ENCODE measurements at places on chromosomes 13 and 19.

- no peak for DNase-seq
Measured at GRCh38 chr13:30829145-30829832, 76.8 kb upstream of the MEDAG start.

GRCh38 chr19:44303320-44303719 lies 1.5 kb downstream of the ZNF235 start:
- no peak for DNase-seq

- DNase-seq, result no peak
Measured at GRCh38 chr13:36858290-36858689, 39.3 kb downstream of the RFXAP start.

GRCh38 chr19:40721936-40722661 lies 5.2 kb downstream of the ITPKC start:
- no peak for DNase-seq

DNA sequence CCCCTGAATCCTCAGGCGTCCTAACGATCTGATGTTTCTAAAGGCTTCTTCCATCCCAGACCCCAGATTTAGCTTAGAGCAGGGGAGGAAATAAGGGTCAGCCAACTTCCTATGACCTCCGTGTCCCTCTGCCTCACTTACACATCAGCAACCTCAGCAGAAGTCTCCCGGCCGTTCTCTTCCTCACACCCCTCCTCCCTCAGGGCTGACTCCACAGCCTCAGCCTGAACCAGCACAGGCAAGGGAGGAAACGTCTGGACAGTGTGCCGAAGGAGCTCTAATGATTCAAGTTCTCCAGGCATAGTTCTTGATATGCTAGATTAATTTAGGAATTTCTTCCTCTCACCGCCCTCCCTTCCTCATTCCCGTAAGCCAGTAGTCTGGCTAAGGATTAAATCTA lies 121.4 kb downstream of the NUFIP1 start:
- no peak for DNase-seq

- DNase-seq, result no peak
Measured at GRCh38 chr19:46913852-46914430, 53.1 kb downstream of the ARHGAP35 start.

DNA sequence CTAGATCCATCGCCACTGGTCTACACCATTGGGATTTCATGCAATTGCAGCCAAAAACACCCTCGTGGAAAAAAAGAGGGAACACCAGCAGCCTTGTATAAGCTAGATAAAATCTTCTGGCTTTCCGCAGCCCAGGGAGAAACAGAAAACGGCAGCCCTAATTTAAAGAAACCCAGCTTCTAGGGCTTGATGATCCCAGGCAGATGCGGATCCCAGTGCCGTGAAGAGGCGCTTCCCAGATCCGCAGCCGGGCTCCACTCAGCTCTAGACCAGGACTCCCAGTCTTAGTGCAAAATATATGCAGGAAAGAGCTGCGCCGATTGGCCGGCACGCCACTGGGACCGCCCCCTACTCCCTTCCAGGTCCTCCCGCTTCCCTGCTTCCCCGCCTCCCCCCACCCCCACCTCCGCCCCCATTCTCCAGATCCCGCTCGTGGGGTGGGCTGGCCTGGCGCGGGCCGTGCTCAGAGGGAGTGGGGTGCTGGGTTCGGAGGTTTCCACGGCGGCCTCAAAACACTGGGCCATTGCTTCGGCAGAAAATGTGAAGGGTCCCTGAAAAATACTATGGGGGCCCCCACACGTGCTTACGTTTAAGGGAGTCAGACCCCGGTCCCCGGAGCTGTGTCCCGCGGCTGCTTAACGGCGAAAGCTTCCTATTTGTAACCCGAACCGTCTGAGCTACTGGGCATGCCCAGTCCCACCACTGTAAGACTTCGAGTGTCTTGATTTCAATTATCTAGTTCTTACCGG lies 63.1 kb downstream of the SERP2 start:
- DNase-seq, result peak; percentile 58

DNA sequence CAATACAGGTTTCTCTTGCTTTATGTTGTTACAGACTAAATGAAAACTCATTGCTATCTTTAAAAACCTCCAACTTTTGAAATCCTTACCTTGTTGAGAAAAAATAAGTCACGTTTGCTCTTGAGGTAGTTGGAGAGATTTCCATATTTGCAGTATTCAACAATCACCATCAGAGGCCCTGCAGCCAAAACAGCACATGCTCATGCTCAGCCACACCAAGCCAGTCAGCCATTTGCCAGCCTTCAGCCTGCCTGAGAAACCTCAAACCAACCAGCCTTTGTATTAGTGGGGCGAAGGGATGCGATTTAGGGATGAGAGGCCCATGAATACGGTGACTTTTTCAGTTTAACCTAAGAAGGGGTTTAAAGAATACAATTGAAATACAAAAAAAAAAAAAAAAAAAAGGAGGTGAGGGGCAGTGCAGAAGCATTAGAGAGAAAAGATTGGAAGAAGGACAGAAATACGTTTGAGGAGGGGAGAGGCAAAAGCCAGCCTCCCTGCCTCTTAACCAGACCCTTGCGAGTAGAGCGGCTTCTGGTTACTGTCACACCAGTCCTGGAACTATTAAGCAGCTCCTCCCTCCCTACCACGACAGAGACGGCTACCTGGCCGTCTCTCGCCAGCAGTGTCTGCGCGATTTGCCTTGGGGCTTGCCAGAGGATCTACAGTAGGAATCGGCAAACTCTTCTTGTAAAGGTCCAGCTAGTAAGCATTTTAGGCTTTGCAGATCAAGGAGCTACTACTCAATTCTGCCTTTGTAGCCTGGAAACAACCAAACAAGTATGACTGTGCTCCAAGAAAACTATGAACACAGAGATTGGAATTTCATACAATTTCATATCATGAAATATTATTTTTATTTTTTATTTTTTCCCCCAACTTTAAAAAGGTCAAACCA lies 167.3 kb downstream of the FLT1 start:
- DNase-seq, result no peak

GRCh38 chr13:47472516-47472915 lies 528.6 kb downstream of the SUCLA2 start:
- DNase-seq, result no peak

DNA sequence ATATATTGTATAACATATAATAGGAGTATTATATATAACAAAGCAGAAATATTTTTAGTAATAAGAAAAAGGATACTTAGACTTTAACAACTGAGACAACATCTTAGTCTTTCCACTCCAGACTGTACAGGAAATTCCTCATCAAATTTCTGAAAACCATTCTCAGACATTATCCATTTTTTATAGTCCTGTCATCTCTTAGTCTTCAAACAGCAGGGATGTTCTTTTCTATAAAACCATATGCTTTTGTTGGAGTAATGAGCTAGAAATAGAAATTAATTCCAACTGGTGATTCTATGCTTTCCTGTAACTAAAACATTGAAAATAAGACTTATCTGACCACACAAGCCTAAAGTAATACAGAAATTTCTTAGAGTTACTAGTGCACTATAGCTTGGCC lies 82.2 kb upstream of the CSNK1A1L start:
- DNase-seq, result no peak

GRCh38 chr13:31794452-31794851 lies 55.1 kb downstream of the RXFP2 start:
- DNase-seq, result no peak

DNA sequence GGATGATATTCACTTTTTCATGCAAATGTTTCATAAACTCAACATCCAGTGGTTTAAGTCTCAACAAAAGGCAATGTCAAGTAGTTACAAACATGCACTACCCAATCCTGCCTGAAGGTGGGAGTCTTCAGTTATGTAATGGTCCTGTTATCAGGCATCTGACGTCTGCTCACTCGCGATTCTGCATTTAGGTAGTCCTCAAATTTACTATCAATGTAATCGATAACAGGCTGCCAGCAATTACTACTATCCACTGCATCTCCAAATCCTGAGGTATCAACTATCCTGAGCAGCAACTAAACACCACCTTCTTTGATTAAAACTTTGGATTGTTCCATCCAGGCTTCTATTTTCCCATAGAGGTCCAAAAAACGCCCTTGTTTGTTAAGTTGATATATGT lies 51.2 kb downstream of the NLRP12 start:
- DNase-seq, result peak; percentile 70

- DNase-seq, result no peak
Measured at GRCh38 chr13:111620586-111620985, 300.1 kb downstream of the TEX29 start.

DNA sequence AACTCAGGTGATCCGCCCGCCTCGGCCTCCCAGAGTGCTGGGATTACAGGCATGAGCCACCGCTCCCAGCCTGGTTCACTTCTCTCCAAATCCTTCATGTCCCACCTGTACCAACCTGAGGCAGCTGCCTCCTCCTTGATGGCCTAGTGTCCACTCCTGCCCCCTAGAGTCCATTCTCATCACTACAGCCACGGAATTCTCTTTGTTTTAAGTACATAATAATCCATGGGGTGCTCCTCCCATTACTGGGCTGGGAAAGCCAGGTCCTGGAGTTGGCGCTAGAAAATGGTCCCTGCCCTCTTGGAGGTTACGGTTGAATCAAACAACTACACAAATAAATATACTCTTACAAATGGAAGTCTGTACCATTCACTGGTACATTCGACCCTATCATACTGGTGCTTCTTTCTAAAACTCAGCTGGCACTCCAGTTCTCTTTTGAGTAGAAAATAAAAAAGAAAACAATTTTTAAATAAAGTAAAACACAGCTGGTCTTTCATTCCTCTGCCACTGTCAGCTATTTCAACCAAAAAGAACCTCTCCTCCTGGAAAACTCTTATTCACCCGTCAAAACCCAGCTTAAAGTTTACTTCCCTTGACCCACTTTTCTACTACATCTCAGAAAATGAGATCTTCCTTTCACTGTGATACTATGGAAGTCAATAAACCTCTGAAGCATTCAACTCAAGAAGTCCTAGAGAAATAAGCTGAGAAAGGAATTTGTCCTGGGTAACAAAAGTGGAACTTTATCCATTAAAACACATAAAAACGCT lies 22.4 kb upstream of the ARHGEF18 start:
- DNase-seq, result peak; percentile 73

DNA sequence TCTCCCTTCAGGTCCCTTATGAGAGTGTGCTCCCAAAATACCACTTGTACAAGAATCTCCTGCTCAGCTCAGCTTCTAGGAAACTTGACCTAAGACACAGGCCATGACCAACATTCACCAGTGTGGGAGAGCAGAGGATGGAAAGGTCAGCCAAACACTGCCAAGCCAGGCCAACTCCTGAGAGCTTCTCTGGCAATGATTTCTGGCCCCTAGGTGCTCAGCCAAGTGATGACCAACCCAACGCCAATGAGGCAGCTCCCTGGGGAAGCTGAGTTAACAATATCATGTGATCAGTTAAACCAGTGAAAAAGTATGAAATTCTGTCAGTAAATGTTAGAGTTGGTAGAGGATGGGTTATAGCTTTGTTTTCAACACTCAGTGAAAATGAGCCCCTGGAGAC lies 49.1 kb upstream of the FLT1 start:
- no peak for DNase-seq

DNA sequence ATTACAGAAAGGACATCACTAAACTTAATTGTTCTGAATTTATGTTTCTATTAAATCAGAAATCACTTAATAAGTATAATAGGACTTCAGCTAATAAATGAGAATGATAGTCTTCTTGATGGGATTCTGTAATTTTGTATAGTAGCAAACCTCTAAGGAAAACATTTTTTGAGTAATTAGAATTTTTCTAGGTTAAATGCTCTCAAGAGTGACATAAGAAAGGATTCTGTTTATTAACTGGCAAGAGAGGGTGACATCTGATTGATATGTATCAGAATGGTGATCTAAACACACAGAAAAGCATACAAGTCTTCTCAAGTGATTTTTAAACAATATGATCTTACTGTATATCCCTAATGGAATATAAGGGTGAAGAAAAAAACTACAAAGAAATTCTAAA lies 1597.7 kb upstream of the PRR20A start:
- DNase-seq, result no peak

DNA sequence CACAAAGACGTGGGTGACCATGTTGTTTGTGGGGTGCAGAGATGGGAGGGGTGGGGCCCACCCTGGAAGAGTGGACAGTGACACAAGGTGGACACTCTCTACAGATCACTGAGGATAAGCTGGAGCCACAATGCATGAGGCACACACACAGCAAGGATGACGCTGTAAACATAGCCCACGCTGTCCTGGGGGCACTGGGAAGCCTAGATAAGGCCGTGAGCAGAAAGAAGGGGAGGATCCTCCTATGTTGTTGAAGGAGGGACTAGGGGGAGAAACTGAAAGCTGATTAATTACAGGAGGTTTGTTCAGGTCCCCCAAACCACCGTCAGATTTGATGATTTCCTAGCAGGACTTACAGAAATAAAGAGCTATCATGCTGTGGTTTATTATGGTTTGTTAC lies 5.6 kb downstream of the KLK2 start:
- no peak for DNase-seq

DNA sequence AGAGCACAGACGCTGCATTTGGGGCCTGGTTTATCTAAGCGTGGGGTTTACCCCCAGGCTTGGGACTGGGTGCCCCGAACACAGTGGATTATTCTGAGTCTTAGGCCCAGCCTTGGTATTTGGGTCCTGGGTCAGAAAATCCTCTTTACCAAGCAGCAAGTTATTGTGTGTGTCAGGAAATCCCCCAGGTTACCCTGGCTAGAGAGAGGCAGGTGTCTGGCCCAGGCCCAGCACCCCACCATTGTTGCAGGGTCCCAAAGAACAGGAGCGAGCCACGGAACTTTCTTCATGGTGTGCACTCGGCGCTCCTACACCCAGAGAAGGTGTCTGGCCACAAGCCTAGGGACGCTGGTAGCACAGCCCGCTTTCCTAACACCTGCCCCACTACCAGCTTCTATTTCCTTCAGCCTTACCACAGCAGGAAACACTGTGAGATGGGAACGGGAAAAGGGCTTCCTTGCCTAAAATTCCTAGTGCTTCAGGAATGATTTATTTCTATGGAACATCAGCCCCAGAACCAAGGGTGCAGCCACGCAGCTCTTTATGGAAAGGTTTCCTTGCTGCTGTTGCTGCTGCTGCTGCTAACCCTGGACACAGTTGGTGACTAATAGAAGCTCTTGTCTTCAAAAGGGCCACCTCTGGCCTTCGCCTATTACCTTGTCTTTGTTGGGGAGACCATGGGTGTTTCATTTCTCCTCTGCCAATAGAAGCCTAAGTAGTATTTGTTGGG lies 7.4 kb upstream of the CDX2 start:
- no peak for DNase-seq

GRCh38 chr13:28557725-28558520 lies 63.0 kb upstream of the FLT1 start:
- DNase-seq, result no peak

Measured in stimulated activated CD8-positive, alpha-beta memory T cell treated with anti-CD3 and anti-CD28 coated beads, Interleukin-4, amount 100 ng/mL, for 48 hours (primary cell).